ENCODE measurements at places on chromosomes 5 and 9. TPM values are rescaled to one million over a fixed set of nuclear protein-coding genes. Genes with fewer than 3 reads are reported as not detected.

DNA sequence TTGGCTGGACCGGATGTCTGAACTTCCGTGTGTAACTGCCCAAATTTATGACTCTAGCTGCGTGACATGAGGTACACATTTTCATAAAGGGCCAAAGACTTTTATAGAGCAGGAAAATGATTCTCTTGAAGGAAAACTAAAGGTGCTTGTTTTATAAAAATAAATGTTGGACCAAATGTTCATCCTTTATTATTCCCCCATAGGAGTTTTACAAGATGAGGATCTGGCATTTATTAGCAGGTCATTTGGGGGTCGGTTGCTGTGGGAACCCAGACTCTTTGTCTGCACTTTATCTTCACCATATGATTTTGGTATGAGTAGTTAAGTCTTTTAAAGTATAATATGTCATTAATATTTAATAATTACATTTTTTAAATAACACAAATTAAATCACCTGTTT lies 571.2 kb downstream of the EFNA5 start:
- DNase-seq, result no peak

DNA sequence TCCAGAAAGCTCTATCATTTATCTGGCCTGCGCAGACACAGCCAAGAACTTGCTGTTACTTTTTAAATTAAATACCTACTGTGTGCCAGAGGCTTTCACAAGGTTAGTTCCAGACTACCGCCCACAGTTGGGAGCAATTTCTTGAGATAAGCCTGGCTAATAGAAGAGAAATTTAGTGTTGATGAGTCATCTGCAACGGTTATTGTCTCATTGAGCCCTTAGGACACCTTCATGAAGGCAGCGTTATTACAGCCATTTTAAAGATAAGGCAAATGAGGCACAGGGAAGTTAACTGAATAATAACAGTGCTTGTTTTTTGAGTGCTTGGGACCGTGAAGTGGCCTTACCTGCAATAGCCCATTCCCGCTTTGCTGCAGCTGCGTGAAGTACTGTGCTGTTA lies 292.9 kb upstream of the MSX2 start:
- no peak for DNase-seq

- no peak for DNase-seq
These were observed 26.2 kb downstream of the MACROH2A1 start for GRCh38 chr5:135372654-135373381.

DNA sequence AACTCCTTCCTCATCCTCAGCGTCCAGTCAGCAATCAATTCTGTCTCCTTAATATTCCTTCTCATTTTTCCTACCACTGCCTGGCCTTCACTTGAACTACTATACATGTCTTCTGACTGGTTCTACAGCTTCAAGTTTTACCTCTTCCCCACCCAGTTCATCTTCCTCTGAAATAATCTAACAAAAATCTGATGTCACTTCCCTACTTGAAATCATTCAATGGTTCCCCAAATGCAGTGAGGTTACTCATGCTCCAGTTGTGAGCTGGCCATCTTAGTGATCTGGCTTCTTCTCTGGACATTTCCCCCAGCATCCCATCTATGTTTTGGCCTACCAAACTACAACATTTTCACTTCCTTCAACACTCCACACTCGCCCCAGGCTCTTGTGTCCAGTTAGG lies 14.9 kb upstream of the TMEM267 start:
- no peak for DNase-seq

DNA sequence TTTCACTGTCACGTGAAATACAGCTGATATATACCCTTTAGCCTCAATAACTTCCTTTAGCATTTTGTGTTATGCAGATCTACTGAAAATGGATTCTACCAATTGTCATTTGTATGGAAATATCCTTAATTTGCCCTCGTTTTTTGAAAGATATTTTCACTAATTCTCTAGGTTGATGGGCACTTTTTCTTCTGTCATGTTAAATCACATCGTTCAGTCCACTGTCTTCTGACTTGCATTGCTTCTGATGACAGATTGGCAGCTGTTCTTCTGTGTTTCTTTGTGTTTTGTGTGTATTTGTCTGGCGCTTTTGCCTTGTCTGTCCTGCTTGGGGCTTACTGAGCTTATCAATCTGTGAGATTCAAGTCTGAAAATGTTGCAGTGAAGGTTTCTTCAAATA lies 9.7 kb upstream of the CLPTM1L start:
- DNase-seq, result no peak

GRCh38 chr5:65762234-65762633 lies 40.2 kb downstream of the NLN start:
- DNase-seq, result no peak

- no peak for DNase-seq
These were observed 8.7 kb upstream of the INSYN2B start for GRCh38 chr5:169988947-169989346.

DNA sequence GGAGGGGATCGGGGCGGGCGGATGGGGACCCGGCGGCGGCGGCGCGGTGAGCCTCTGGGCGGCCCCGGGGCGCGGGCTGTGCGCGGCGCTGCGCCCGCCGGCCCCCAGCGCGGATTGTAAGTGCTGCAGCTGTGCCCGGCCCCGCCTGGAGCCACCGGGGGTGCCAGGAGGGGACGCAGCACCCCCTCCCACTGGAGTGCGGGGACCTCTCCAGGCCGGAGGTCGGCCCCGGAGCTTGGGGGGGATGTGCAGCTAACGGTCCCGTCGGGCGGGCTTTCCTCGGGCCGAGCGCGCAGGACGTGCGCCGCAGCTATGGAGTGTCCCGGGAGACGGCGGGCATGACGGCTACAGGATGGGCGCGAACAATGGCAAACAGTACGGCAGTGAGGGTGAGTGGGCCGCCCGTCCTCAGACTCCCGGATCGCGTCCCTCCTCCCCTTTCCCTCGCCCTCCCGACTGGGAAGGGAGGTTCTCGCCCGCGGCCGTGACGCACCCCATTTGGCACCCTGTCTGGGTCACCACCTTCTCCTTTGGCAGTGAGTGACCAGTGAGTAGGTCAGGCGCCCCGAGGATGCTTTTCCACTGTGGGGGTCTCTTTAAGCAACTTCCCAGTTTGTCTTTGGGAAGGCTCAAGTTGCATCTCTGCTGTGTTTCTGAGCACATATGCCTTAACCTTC lies 483 bp downstream of the FBXL7 start:
- no peak for DNase-seq

DNA sequence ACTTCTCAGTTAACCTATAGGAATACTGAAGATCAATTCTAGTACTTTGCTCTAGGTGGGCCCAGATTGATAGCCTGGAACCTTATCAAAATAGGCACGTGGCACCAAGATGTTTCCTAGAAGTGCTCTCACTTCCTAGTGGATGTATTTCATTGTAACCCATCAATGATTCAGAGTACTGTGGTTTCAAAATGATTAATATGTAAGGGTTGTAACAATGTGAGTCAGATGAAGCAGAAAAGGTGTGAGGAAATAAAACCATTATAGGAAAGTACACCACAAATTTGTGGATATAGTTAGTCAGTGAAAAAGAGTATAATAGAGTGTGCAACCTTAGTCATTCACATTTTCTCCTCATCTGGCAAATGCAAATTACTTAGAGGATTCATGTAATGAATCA lies 177.3 kb upstream of the FST start:
- peak; percentile 46 for DNase-seq

GRCh38 chr9:1492156-1492555 lies 442.0 kb downstream of the DMRT2 start:
- DNase-seq, result no peak

- DNase-seq, result no peak
These were observed 26.8 kb downstream of the ANKRD55 start for GRCh38 chr5:56206126-56206910.

- no peak for DNase-seq
These were observed 20.0 kb upstream of the CYFIP2 start for GRCh38 chr5:157245886-157246285.

GRCh38 chr9:129172816-129173215 lies 5.2 kb downstream of the IER5L start:
- no peak for DNase-seq

- no peak for DNase-seq
These were observed 9.8 kb downstream of the RIGI start for GRCh38 chr9:32516241-32516640.

- no peak for DNase-seq
These were observed 16.7 kb downstream of the IFNB1 start for GRCh38 chr9:21060919-21061561.

DNA sequence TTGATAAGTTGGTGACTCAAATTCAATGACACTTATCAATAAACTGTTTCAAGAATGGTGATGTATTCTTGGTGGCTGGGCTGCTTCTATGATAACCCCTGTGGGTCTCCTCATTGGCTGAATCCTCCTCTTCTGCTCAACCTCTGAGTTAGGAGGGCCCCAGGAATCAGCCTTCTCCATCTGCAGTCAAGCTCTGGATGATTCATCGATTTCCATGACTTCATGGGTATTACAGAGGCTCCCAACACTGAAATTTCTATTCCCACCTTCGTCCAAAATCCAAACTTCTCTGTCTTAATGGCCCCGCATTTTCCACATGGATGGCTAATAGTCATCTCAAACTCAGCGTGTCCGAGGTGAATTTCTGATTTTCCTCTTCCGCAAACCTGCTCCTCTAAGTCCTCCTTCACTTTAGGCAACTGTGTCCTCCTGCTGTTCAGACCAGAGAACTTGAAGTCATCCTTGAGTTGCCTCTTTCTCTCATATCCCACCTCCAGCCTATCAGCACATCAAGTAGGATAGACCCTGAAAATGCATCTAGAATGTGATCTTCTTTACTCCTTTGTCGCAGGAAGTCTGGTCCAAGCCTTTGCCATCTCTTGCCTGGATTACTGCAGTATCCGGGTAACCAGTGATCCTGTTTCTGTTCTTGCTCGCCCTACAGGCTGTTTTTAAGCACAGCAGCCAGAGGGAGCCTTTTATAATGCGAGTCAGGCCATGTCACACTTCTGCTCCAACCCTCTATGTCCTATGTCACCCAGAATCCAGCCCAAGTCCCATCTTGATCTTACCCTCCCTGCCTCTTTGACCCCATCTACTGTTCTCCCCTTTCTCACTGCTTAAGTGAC lies 41.4 kb upstream of the IL7R start:
- DNase-seq, result no peak

DNA sequence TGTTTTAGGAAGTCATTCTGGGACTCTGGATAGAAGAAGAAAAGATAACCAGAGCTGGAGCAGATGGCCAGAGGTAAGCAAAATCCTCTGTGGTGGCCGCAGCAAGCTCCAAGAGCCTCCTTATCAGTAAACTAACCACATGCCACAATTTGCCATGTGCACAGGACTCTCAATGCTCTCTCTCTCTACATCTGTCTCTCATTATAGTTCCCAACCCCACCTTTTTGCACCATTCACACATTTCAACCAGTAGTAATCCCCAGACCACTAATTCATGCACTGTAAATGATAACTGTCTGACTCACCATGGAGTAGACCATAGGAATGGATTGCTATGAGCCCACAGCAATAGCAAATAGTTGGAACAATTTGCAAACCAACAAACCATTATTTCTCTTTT lies 526.1 kb downstream of the TLR4 start:
- no peak for DNase-seq

GRCh38 chr9:1005043-1005667 lies 28.7 kb downstream of the DMRT3 start:
- peak; percentile 60 for DNase-seq

DNA sequence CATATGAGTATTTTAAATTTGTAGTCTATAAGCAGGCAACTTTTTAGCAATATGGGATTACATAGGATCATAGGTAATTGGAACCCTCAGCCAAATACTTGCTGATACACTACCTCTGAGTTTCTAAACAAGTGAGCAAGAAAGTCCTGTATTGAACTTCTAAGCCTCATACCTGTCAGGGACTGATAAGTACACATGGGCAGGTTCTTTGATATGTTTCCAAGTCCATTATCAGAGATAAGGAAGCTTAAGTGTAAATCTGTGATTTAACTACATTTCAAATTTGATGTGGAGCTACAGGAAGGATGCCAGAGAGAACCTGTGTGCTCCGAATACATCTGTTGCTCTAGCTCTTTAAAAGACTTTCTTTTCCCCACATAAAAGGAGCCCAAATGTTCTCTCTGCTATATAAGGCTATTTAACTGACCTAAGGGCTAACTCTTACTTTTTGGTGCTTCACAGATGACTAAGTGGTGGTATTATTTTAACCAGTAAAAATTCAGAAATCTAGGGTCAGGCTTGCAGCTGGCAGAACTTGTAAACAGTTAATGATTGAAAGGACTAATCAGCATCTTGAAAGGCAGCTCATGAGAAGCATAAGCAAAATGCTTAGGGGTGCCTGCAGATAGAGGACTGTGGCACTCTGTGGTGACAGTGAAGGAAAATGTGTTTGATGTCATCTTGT lies 228.6 kb downstream of the NR3C1 start:
- DNase-seq, result no peak

DNA sequence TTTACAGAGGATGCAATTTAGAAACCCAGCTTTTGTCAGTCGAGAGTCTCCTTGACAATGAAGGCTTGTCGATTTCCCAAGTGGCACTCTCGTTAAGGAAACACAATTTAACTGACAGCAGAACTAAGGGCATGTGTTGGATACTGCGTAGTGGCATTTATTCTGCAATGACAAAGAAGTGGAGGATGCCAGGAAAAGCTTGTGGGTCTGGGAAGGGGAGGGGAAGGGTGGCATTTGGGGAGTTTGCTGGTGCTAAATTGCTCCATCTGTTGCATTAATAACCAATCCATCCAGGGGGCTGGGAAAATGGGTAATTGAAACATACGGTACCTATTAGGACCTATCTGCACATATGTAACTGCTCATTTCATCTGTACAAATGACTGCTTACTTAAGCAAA lies 190.6 kb downstream of the NSG2 start:
- no peak for DNase-seq

DNA sequence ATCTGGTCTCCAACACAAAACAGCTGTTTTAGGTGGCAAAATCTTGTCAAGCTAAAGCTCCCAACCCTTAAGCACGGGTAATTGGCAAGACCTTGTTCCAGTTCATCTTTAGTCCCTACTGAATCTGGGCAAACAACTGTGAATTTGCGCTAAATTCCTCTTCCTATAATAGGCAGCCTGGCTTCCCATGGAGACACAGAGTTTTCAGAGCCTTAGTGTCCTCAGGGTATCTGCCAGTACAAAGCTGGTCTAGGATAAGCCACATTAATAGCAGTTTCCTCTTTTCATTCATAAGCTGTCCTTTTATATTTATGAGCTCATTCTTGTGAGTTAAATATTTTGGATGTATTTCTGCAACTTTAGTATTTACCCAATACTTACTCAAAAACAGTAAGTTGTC lies 59.5 kb downstream of the FGF10 start:
- no peak for DNase-seq

GRCh38 chr5:180335614-180336233 lies 17.4 kb downstream of the GFPT2 start:
- DNase-seq, result no peak

GRCh38 chr5:77751328-77752023 lies 24.7 kb downstream of the TBCA start:
- DNase-seq, result no peak

The HTR4 gene
- not detected for total RNA-seq

The SCGB3A2 gene
- not detected for total RNA-seq

The MYORG gene
- total RNA-seq, result 3.2 TPM

The TMEM215 gene
- not detected for total RNA-seq

The FBXL17 gene
- 6.7 TPM for total RNA-seq

The MEGF10 gene
- total RNA-seq, result 3.4 TPM

The GCNT4 gene
- total RNA-seq, result 0.13 TPM
